CD8-positive, alpha-beta memory T cell (primary cell): ENCODE measurements at places on chromosomes 16 and 17.

GRCh38 chr17:70076831-70077230 lies 1.8 kb downstream of the KCNJ16 start:
- no peak for DNase-seq

DNA sequence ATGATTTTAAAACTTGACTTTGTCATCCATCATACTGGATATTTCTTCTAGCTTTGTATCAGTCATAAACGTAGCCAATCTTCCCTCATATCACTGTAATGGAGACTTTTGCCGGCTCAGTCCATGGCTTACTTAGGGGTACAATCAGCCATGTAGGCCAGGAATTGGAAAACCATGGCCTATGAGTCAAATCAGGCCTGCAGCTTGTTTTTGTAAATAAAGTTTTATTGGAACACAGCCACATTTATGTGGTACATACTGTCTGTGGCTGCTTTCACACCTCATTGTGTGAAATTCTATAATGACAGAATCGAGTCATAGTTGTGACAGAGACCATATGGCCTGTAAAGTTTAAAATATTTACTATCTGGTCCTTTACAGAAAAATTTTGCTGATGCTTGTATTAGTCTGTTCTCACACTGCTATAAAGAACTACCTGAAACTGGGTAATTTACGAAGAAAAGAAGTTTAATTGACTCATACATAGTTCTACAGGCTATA lies 64.5 kb upstream of the CDH13 start:
- no peak for DNase-seq

DNA sequence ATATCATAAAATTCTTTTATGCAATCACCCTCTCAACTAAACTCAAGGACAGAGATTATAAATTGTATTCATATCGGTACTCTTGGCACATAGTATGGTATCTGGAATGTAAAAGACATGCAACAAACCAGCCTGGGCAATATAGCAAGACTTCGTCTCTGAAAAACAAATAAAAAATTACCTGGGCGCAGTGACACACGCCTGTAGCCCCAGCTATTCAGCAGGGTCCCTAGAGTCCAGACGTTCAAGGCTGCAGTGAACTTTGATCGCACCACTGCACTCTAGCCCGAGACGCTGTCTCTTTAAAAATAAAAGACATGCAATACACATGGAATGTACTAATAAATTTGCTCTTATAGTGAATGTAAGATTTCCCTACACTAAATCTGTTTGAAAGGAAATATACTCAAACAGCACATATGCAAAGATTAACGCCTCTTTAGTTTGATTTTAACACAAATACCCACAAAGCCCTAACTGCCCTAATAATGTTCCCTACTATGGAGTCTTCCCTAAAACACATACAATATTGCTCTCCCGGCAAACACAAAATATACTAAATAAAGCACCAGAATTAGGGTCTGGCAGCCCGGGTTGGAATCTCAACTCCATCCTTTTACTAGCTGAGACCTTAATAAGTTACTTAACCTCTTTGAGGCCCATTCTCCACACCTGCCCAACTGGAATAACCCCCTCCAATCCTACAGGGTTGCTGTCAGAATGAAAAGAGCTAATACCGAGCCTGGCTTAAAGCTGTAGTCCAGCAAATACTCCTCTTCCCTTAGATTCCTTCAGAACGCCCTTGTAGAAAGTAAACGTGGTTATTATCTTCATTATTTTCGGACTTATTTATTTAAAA lies 1.2 kb downstream of the ABCA5 start:
- no peak for DNase-seq

GRCh38 chr17:2056206-2057174 lies 1.6 kb downstream of the HIC1 start:
- DNase-seq = peak; percentile 59

- DNase-seq = peak; percentile 63
Observed at GRCh38 chr16:4358831-4359561, 7.9 kb upstream of the PAM16 start.

DNA sequence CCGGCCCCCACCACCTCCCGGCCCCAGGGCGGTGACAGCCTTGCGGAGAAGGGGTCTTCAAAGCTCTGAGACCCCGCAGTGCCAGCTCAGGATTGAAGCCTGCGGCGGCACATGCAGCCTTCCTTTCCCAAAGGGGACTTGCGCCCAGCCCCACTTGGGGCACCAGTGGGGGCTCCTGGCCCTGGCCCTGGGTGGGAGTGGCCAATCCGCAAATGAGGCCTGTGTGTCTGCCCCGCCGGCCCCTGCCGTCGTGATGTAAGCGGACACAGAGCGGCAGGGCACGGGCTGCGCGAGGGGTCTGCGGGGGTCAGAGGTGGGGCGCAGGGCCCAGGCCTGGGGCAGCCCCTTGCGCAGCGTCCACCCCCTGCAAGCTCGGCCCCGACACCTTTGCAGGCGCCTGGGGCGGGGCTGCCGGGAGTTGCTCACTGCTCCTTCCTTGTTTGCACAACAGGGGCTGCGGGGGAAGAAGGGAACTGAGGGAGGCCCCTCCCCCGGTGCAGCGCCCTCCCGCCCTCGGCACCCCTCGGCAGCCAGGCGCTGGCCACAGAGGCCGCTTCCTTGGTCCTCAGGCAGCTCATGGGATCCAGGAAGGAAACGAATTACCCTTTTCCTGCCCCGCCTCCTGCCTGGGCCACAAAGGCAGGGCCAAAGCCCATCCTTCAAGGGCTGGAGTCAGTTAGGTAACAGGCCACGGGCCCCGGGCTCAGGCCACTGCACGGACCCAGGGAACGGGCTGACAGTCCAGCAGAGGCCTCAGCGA lies 2.9 kb downstream of the SLC16A3 start:
- no peak for DNase-seq

DNA sequence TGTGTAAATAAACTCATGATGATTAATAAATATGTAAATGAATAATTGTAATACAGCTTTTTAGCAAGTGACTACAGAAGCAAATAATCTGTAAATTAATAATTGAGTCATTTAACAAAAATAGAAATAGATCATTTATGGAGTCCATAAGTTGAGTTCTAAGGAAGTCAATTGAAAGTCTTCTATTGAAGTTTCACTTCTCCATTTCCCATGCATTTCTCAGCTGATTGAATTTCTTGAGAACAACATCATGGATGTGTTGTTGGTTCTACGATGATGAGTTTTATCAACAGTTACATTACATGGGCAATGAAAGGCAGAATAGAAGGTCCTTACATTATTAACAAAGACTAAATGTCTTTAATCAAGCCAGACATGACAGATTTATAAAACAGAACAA lies 290.4 kb downstream of the MAP2K6 start:
- DNase-seq = no peak

DNA sequence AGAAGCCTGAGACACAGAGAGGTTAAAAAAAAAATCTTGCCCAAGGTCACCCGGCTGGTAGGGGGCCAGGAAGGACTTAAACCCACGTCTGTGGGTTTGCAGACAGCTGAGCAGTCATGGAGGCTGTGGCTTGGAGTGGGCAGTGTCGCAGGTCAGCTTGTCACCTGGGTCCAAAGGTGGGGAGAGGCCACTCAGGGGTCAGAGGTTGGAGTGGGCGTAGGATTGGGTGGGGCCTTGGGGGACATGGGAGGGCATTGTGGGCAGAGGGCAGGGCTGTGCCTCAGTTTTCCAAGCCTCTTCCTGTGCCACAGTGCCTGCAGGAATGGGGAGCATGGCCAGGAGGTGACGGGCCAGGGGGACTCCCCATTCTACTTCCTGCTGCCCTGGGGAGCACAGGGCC lies 2.0 kb upstream of the NDRG4 start:
- no peak for DNase-seq

DNA sequence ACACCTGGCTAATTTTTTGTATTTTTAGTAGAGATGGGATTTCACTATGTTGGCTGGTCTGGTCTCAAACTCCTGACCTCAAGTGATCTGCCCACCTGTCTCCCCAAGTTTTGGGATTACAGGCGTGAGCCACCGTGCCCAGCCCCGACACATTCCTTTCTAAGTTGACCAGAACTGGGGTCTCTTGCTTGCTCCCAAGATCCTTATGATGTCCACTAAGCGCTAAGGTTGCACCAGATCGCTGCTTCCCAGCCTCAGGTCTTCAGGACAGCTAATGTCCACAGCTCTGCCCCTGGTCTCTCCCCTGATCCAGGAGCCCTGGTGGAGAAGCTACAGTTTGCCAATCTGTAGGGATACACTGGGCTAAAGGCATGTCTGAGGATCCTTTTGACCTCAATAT lies 29.5 kb downstream of the NSMCE1 start:
- no peak for DNase-seq

DNA sequence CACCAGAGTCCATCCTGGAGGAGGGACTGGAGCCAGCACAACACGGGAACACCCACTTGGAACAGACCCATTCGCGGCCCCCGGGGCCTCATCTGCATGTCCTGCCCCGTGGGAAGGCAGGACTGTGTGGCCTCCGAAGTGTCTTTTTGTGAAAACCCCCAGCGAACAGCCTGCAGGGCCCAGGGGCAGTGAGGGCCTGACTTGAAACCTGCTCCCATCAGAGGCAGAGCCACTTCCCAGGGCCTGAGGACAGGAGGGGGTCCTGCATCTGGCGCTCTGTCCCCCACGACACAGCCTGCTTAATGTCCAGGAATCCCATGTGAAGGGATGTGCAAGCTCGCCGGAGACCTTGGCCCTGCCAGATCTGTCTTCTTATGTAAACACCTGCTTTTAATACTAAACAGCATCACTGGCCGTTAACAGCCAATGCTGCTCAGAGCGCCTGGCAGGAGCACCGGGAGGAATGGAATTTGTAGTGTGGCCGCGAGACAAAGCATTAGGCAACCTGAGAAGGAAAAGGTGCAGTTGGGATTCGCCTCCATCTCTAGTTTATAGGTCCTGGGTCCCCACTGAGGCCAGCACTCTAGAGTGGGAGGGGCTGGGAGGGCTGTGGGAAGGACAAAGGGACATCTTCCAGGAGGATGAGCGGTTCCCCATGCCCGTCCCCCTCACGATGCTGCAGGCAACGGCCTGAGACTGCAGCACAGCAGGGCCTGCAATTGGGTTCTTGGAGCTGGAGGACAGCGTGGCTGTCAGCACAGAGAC lies 9.6 kb upstream of the EVPL start:
- DNase-seq = no peak

DNA sequence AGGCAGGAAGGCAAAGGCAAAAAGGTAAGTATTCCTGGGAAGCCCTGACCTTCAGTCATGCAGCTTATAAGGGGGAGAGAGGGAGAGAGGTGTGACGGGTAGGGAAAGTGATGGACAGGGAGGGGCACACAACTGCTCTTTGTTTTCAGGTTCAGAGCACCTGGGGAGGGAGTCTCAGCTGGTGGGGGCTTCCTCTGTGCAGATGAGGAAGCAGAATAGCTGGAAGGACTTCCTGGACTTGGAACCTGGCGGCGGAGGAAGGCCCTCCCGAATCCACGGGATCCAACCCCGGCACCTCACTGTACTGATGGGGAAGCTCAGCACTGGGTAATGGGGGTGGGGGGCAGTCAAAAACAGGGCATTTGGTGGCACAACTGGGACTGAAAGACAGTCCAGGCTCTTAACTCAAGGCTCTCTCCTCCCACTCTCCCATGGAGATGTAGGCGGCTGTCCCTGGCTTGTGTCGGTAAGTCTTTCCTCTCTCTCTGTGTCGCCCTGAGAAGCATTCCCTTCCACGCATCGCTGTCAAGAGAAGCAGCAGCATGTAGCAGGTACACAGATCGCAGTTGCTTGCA lies 11.9 kb upstream of the PITPNM3 start:
- DNase-seq = no peak

GRCh38 chr16:85385463-85386331 lies 227.4 kb upstream of the GSE1 start:
- no peak for DNase-seq

DNA sequence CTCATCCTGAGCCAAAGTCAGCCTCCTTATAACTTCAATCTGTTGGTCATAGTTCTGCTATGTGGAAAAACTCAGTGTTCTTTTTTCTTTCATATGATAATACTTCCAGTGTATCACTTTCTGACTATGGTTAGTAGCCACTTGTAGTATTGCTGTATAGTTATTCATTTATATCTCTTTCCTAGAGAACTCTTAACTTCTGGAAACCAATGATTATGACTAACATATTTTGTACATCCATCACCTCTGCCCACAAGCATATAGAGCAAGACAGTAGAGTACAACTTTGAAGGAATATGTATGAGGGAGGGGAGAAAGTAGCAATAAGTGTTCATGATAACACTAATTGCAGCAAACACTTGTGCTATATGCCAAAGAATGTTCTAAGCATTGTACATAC lies 38.6 kb downstream of the COX10 start:
- no peak for DNase-seq

- no peak for DNase-seq
Observed at GRCh38 chr17:1180958-1181752, 1.4 kb upstream of the ABR start.

DNA sequence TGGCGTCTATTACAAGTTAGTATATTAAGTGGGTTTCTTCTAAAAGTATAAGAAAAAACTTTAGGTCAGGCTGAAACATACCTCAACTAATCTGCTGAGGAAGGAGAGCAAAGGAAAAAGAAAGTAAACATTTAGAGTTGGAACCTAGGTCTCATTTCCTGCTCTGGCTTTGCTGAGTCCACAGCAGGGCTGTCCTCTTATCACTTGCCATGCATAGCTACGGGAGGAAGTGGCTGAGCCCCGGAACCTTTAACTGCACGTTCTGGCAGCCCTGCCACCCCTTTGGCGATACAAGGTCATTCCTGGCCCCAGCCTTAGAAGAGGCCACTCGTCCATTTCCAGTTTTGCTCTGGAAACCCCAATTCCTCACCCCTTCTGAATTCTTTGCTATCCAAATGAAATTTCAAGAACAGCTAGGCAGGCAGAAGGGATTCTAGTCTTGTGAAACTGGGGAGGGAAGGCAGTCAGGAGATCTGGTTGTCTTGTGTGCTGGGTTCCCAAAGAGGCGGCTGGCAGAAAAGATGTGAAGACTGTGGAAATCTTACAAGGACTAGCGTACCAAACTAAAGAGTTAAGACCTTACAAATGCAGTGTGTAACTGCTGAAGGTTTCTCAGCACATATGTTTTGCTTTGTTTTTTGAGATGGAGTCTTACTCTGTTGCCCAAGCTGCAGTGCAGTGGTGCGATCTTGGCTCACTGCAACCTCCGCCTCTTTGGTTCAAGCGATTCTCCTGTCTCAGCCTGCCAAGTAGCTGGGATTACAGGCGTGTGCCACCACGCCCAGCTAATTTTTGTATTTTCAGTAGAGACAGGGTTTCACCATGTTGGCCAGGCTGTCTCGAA lies 19.1 kb downstream of the WIPI1 start:
- no peak for DNase-seq

- DNase-seq = no peak
Observed at GRCh38 chr16:87057951-87058560, 259.1 kb downstream of the C16orf95 start.

GRCh38 chr17:65515512-65515911 lies 45.9 kb downstream of the AXIN2 start:
- DNase-seq = no peak

DNA sequence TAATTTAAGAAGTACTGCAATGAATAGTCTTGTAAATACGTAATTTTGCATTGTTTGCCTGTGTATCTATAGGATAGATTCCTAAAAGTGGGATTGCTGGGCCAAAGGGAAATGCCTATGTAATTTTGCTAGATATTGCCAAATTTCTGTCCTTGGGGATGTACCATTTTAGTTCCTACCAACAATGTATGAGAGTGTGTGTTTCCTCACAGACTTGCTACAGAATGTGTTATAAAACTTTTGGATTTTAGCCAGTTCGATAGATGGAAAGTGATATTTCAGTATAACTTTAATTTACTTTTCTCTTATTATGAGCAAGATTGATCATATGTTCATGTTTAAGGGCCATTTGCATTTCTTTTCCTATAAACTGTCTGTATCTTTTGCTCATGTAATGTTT lies 8.3 kb downstream of the TANGO6 start:
- DNase-seq = no peak

GRCh38 chr17:61251939-61252865 lies 147.4 kb upstream of the TBX2 start:
- no peak for DNase-seq

GRCh38 chr17:30600060-30600829 lies 123.0 kb downstream of the GOSR1 start:
- peak; percentile 52 for DNase-seq
